Right hindlimb (tissue), 1 donor: ENCODE measurements at places on chromosomes 1 and 21.

- no peak for DNase-seq
These were observed 572 bp downstream of the CYB5RL start for GRCh38 chr1:54199151-54199764.

DNA sequence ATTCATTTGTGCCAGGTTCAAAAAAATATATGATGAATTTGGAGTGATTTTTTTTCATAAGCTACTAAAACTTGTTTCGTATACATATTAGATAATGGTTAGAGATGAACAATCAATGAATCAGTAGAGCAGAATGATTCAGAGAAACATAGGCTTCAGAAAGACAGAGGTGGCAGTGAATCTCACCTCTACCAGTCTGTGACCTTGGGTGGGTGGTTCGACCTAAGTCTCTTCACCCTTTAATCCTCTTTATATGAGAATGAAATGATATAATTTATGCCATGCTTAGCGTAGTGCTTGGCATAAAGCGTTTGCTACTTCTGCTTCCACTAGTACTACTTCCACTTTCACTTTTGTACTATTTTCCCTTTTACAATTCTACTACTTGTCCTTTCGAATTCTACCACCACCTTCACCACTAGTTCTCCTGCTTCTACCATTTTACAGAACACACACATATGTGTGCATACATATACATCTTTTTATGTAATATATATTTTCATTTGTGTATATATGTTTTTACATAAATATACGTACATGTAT, 45.1 kb downstream of the FYB2 start:
- no peak for DNase-seq

GRCh38 chr21:44353191-44353970, at the start of gene TRPM2:
Gene TRPM2 (plus strand): TSS chr21:44353621. CDS start chr21:44353701, 80 bp downstream.
- DNase-seq, result peak; percentile 82

GRCh38 chr1:208782186-208782585, 538.0 kb upstream of the PLXNA2 start:
- DNase-seq, result peak; percentile 14

DNA sequence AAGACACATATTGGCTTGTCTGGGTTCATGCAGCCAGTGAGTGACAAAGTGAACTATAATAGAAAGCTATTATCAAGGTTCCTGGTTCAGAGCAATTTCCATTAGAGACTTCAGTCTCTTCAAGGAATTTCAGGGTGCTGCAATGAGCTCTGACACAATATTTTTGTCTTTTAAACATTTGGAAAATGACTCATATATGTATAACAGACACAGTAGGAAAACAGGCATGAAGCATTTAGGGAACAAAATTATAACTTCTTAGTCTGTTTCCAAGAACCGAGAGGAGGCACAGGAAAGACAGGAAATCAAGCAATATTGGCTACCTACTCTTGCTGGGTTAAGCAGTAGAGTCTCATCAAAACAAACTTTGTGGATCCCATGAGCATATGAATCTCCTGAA, 170.4 kb downstream of the PTPRC start:
- DNase-seq, result no peak

GRCh38 chr1:22831729-22832413, 121.2 kb downstream of the EPHB2 start:
- DNase-seq, result no peak
